ENCODE measurements at places on chromosomes 1 and 21.

- DNase-seq: no peak
Observed at GRCh38 chr21:14451546-14451945, 68.6 kb upstream of the HSPA13 start.

- DNase-seq: no peak
Observed at GRCh38 chr1:20873311-20873710, 86.2 kb upstream of the HP1BP3 start.

- no peak for DNase-seq
Observed at GRCh38 chr1:245684166-245684565, 529.4 kb downstream of the KIF26B start.

GRCh38 chr1:24639881-24640280 lies 3.2 kb upstream of the SRRM1 start:
- no peak for DNase-seq

DNA sequence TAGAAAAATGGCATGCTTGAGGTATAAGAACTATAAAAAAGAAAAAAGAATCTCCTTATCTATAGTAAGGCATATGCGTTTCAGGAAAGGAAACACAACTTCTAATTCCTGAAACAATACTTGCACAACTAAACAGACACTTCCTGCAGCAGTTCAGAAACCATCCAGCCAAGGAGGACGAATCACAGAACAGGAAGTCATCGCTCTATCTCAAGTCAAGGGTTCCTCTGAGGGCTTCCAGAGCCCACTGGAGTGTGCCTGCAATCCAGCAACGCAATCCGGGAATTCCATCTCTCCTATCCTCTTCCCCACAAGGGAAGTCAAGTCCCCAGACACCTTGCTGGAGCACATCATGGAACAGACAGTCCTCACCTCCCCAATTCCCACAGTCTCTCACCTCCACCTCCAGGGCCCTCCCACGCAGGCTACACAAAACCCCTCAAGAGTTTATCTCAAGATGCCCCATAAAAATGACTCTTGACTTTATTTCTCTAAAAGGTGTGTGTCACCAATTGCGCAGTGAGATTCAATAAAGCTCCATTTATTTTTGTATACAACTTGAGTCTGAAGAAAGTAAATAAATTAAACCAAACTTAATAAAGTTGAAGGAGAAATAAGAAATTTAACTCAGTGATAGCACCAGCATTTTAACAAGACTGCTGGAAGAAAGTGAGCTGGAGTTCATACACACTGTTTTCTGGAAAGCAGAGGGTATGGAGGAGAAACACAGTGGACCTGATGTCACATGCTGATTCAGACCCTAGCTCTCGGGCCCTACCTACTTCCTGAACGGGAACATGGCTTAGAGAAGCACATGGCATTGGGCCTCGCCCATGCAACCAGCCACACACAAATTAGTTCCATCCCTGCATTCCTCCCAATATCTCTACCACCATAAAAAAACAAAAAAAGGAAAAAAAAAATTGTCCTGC lies 39.9 kb downstream of the SIPA1L2 start:
- no peak for DNase-seq

DNA sequence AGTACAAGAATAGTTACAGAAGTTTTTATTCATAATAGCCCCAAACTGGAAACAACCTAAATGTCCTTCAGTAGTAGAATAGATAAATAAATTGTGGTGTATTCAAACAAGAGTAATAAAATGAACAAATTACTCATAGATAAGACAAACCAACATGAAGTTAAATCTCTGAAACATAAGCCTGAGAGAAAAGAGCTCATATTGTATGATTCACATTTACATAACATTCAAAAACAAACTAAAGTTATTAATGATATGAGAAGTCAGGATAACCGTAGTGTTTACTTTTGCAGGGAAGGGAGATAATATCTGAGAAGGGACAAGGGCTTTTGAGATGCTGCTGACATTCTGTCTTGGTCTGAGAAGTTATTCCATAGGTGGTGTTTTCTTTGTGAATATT lies 13.5 kb downstream of the STPG1 start:
- no peak for DNase-seq

- peak; percentile 20 for DNase-seq
Observed at GRCh38 chr1:227947676-227948492, at the start of gene WNT9A. Gene WNT9A, minus strand, starts transcription at chr1:227947932. Its CDS starts 45 bp downstream, at chr1:227947887.

DNA sequence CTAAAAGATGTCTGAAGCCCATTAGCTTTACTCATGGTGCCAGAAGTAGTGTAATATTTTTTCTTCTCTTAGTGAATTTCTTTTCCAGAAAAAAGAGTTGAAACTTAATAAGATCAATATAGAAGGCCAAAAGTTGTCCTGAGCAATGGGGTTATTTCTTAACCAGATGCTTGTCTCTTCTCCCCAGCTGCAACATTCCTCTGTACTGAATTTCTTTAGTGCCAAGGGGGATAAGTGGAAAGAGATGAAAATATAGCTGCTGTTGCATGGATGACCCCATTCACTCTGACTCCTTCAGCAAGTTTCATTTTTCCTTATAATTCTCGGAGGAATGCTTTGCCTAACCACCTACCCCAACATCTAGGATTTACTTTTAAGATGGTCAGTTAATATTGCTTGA lies 675.0 kb downstream of the USP25 start:
- DNase-seq: no peak

DNA sequence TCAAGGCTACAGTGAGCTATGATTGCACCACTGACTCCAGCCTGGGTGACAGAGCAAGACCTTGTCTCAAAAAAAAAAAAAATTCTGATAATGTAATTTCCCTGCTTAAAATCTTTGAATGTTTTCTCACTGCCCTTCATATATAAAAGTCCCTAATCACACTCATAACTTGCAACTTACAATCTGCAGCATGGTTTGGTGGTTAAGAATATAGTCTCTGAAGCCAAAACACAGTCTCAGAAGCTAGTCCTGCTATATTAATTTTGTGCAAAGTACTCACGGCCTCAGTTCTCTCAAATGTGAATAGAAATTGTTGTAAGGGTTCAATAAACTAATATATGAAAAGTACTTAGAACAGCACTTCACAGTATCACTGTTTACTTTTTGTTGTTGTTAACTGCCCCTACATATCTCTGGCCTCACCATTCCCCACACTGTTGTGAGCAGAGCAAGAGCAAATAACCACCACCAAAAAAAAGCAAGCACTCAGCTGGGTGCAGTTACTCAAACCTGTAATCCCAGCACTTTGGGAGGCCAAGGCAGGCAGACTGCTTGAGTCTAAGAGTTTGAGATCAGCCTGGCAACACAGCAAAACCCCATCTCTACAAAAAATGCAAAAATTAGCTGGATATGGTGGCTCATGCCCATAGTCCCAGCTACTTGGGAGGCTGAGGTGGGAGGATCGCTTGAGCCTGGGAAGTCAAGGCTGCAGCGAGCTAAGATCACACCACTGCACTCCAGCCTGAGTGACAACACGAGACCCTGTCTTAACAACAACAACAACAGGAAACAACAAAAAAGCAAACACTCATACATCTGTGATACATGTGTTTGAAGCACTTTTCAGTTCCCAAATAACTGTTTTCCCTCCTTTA lies 22.4 kb downstream of the ASH1L start:
- peak; percentile 32 for DNase-seq

GRCh38 chr1:164452549-164452948 lies 106.4 kb upstream of the PBX1 start:
- no peak for DNase-seq

DNA sequence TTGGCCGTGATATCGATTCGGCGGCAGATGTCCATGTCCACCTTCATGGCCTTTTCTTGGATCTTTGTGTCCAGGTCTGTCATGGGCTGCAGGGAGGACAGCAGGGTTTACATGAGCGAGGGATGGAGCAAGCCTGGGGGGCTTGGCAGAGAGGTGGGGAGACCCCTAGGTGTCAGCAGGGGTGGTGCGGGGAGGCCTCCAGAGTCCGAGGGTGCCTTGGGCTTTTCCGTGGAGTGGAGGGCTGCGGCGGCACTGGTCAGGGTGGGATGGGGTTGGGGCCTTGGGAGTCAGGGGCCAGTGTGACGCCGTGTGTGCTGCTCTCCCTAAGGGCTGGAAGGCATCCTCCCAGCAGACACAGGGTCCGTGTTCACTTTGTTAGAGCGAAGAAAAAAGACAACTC lies 16.1 kb upstream of the ALDH4A1 start:
- no peak for DNase-seq

DNA sequence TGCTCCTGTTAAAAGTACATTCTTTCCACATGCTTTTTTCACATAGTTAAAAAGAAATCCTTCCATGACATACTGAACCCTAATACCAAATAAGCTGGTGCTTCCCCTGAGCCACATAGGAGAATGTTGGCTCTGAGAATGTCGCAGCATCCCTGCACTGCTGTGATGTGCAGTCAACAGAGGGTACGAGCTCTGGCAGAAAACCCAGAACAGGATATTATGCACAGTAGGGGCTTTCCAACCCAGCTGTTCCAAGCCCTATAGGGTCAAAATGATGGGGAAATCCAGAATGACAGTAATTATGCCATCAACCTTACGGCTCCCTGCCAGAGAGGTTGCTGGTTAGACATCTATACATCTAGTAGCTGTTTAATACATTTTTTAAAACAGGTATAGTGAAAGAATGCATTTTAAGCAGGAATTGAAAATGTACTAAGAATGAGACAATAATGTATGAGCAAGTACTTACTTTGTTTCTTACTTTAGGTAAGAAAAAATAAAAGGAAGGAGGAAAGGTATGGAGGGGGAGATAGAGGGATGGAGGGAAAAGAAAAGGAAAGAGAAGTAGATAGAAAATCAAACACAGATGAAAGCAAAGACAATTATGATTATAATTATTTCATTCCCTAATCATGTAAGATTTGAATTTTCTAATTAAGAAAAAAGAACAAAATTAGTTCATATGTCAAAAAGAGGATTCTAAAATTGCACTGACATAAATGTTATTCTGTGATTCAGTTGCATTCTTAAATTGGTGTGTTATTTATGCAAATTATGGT lies 126.0 kb downstream of the NR5A2 start:
- DNase-seq: peak; percentile 62

DNA sequence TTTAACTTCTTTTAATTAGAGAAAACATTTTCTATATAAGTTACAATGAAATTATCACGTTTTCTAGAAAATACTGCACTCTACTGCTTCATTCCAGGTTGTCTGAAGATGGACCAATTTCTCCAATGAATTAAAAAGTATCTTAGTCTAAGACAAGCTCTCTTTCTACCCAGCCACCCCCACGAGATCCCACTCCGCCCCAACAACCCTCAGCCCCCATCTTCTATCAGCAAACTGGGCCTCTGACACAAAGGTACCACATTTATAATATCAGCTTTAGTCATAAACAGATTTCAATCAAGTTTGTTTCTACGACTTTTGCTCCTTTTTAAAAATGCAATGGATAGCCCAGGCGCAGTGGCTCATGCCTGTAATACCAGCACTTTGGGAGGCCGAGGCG lies 117.8 kb downstream of the RERE start:
- no peak for DNase-seq

GRCh38 chr1:27876341-27877114 lies 4.2 kb downstream of the THEMIS2 start:
- DNase-seq: no peak

GRCh38 chr21:34043333-34043732 lies 30.0 kb upstream of the MRPS6 start:
- DNase-seq: no peak

DNA sequence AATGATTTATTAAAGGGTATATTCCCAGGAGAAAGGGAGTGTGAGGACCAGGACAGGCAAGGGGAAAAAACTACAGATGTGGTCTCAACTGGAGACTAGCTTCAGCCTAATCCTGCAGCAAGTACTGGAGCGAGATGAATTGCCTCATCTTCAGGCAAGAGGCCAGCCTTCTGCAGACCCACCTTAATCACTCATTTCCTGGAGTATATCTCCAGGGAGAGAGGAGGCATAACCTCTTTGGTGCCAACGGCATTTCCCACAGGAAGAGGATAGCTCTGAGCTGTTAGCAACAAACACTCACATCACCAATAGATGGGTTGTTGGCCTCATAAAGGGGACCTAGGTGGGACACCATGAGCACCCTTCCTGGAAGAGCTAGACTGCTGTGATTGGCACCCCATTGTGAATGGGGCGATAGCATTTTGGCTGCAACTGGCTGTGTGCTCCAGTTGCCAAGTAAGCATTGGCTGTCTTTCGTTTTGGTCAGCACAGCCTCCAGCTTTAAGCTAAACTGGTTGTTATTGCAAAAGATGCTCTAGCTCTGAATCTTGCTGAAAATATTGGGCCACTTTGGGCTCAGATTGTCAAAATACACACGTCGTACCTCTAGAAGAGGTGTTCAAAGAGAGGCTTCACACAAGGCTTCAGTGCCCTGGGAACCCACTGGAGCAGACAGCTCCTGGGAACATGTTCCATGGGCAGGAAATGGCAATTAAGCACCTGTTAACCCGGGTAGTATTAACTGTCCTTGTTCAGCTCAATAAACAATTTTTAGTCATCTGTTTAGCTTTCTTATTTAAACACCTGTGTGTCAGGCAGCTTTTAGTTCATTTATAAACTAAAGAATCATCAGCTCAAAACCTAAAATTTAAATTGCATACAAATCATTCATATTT lies 314.8 kb upstream of the C1orf87 start:
- no peak for DNase-seq

- DNase-seq: no peak
Observed at GRCh38 chr1:160549665-160550006, 26.6 kb upstream of the SLAMF6 start.

GRCh38 chr1:40880813-40881549 lies 18.8 kb upstream of the CITED4 start:
- no peak for DNase-seq

GRCh38 chr1:170063109-170063826 lies 11.2 kb downstream of the KIFAP3 start:
- DNase-seq: no peak

- DNase-seq: no peak
Observed at GRCh38 chr1:37998913-37999429, 6.3 kb downstream of the FHL3 start.

GRCh38 chr1:15985611-15986297 lies 9.9 kb upstream of the ZBTB17 start:
- no peak for DNase-seq

DNA sequence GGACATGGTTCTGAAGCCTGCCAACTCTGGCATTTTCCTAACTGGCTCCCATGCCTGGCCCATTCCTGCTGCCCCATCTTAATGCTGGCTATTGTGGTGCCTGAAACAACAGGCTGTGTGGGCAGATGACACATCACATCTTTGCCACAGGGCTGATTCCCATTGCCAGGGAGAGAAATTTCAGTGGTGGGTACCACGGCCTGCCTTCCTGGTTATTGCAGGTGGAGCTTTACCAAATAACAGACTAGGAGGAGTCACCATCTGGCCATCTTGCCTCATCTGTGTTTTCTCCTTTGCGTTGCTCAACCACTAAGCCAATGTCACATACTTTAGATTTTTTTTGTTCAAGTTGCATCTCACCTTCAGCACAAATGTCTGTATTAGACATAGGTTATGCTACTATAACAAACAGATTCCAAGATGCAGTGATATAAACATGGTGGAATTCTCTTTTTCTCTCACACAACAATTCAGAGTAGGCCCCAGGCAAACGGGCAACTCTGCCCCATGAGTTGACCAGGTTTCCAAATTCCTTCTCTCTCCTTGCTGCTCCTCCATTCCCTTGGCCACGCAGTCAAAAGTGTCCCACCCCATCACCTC lies 14.1 kb downstream of the CDA start:
- DNase-seq: no peak

Measured in activated T-cell treated with anti-CD3 and anti-CD28 coated beads, Interleukin-2, amount 50 U/mL, for 72 hours (primary cell).